Adipocyte (in vitro differentiated cells): ENCODE measurements at places on chromosomes 4 and X.

GRCh38 chrX:34631479-34632220 lies 25.4 kb downstream of the TMEM47 start:
- DNase-seq, result peak; percentile 61

DNA sequence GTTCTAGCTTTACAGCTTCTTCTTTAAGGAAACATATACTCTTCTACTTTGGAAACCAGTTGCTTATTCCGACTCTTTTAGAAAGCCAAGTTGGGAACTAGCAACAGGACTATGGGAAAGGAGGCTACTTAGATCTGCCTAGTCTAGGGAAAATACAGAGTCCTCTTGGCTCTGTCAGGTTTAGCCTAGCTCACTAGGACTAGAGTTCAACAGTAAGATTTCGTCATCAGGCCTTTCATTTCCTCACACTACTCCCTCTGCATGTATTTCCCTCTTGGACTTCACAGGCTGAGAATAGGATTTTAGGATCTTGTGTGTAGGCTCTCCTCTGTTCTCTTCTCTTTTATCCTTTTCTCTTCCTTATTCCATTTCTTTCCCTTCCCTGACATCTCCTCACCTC lies 409.8 kb downstream of the AR start:
- no peak for DNase-seq

- peak; percentile 73 for DNase-seq
These were observed 112.4 kb downstream of the PTTG2 start for GRCh38 chr4:38072578-38072977.

DNA sequence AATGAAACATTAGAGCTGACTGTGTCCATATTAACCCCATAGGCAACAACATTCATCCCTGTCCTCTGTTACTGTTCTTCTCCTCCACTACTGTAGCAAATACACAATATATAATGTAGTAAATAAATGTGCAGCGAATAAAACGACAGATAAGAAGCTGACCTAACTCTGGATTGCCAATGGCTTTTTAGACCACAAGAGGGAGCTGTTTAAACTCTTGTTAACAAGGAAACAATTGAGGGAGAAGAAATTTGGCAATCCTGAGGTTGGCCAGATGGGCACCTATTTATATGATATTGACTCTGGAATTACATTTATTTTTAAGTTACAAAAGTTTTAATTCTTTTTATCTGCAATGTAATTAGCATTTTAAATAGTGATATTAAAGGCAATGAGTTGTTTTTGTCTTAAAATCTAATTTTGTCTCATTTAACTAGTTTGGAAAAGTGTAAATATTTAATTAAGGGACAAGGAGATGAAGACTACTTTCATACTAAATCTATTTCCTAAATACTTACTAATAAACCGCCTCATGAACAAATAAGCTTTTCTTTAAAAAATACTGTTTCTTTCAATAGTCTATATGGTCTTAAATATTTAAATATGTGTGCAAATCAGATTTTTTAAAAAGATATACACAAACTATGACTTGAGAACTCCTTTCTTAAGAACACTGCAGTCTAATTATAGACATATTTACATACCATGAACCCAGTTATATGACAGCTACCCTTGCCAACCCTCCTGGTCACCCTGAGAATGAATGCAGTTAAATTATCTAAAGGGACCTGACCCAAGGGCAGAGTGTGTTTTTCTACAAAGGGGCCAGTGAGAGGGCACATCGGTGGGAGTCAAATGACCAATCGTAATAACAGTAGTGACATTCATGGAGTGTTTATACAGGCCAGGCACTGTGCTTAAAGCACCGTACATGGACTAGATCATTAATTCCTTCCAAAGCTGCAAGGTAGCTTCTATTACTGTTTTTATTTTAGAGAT lies 52.9 kb upstream of the HPF1 start:
- peak; percentile 96 for DNase-seq

DNA sequence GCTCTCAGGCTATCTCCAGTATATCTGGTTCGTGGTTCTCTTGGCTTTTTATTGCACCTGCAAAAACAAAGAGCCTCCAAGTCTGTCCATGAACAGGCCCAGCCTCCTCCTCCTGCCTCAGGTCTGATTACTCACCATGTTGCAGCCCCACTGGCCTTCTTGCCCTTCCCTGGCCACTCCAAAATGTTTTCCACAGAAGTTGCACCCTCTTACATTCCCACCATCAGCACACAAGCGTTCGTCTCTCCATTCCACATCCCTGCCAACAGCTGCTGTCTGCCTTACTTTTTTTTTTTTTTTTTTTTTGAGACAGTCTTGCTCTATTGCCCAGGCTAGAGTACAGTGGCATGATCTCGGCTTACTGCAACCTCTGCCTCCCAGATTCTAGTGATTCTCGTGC lies 86.7 kb downstream of the RFC1 start:
- no peak for DNase-seq

GRCh38 chr4:121182296-121182695 lies 18.2 kb upstream of the TNIP3 start:
- DNase-seq, result peak; percentile 30

- no peak for DNase-seq
These were observed 11.8 kb upstream of the FGF13 start for GRCh38 chrX:138723301-138723700.

DNA sequence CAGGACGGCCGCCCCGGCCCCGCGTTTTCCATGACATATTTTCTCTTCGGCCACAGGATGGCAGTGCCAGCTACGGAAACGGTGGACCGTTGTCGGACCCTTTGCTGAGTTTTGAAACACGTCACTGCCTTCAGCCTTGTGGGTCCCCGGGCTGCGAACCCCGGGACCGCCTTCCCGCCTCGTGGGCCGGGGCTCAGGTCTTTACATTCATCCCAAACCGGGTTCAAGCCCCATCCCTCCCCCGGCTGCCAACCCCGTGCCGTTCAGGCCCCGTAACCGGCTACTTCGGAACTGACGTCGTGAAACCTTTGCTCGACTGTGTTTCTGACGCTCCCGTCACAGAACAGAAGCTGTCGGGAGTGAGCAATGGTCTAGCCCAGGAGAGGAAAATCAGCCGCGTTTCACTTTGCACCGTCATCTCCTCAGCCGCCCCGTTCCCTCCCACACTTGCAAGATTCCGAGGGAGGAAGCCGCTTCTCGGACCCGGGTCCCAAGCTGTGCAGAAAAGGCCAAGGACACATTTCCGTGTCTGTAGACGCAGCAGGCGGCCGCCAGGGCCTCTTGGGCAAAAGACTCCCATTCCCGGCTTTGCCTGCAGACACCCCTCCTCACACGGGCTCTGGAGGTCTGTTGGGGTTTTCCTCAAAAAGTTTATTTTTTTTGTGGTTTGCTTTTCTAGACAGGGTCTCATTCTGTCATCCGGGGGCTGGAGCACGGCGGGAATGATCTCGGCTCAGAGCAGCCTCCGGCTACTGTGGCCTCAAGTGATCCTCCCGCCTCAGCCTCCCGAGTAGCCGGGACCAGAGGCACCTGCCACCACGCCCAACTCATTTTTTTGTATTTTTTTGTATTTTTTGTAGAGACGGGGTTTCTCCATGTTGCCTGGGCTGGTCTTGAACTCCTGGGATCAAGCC lies 41.4 kb upstream of the PPP2R3B start:
- DNase-seq, result peak; percentile 52

- DNase-seq, result no peak
These were observed 108.8 kb downstream of the TMA16 start for GRCh38 chr4:163603257-163603656.

DNA sequence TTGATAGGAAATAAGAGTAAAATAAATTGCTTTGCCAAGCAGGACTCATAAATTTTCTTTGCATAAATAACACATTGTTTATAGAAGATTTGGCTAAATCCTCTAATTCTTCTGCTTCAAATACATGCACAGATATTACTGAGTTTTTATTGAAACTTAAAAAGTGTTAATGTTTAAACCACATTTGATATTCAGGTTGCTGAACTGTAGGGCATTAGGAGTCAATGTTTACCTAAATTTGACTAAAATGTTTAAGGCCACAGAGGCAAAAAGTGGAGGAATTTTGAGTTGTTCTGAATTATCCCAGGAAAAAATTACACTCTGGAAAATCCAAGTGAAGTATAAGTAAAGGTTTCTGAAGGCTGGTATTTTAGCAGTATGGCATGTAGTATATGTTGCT lies 78.7 kb downstream of the FIP1L1 start:
- DNase-seq, result no peak

DNA sequence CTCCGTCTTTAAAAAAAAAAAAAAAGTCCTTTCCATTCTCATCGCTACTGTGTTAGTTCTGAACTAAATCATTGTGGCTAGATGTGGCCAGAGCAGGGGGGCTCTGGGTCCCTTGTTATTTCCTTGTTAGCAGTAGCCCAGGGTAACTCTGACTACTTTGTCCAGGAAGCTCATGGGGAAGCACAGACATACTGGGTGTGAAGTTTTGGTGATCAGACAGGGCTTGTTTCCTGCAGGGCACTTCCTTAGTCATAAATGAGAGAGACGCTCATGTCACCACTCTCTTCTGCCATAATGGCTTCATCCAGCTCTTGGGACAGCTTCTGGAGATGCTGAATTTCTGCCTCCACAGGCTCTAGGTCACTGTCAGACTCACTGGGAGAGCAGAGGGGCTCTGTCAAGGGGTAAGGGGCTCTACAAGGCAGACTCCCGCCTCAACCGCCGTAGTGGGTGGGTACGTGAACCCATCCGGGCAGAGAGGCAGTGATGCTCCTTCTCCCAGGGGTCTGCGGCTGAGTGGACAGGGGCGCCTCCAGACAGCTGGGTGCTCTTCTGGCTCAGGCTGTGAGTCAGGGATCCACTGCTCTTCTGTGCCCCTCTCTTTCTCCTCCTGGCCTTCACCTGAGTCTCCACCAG lies 12.9 kb downstream of the STIM2 start:
- DNase-seq, result no peak

DNA sequence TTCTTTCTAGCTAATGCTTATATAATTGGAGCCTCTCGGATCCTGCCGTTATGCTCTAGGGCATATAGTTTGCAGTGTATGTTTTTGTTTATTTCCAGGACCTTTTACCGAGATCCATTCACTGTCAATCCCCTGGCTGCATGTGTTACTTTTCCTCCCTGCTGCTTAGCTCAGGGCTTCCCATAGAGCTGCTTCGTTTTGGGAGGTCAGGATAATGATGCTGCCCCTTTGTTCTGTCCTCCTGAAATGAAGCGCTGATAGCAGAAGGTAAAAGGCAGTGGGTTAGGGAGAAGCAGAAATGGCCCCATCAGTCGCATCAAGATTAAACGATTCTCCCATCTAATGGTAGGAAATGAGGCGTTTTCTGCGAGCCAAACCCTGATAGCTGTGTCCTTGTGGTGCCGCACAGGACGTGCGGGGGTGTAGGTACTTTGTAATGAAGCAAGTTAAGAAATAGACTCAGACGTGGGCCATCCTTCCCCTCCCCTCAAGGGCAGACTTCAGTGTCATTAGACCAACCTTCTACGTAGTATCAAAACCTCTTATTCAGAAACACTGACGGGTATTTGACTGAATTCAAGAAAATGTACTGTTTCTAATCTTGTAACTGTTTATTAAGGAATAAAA lies 37.3 kb downstream of the AFF2 start:
- no peak for DNase-seq

- DNase-seq, result no peak
These were observed 112.9 kb upstream of the C1QTNF7 start for GRCh38 chr4:15314974-15315373.

DNA sequence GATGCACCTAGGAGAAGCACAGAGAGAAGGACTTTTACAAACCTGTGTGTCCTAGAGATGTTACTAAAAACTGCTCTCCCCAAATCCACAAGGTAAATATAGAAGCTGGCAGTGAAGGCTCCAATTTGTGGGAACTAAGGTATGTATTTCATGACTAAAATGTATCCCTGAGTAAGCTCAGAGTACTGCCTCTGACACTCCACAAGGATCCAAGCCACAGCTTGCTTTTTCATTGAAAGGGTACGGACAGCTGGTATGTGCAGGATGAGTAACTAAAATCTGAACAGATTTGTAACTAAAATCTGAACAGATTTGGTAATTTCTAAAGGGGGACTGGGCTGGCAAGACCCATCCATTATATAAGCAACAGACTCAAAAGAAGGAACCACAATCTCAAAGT lies 187.6 kb downstream of the DCLK2 start:
- no peak for DNase-seq
